ENCODE measurements at places on chromosomes 5 and 9.

- DNase-seq = no peak
Measured at GRCh38 chr5:176491101-176491502, 42.9 kb downstream of the FAF2 start.

DNA sequence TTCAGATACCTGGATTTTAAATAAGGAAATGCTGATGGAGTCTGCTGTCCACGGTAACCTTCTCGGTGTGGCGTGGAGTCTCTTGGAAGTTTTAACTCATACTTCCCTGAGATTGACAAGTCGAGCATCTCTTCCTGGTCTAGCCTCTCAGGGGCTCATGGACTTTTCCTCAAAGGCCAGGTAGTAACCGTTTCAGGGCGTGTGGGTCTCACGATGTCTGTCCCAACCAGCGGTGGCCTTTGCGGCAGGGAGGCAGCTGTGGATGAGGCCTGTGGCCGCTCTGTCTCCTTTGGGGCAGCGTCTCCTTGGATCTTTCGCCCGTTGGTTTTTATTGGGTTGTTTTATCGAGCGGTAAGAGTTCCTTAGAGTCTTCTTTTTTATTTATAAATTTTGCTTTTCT, 32.8 kb downstream of the CEP72 start:
- no peak for DNase-seq

DNA sequence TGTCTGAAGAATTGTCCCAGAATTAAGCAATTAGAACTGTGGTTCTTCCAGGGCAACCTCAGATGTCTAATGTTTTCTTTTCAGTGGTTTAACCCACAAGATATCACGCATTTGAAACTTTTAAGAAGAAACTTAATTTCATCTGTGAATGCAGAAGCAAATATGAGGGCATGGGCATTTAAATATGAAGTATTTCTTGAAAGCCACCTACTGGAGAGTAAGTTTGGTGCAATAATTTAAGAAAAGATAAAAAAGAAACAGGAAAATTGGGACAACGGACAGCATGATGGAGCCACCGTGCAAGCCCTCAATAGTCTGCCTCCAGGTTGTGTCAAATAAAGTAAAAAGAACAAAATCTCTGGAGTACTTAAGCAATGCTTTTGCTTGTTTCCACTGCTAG, 1.2 kb upstream of the CAPSL start:
- no peak for DNase-seq

- no peak for DNase-seq
Measured at GRCh38 chr9:134670851-134671281, 29.3 kb downstream of the COL5A1 start.

GRCh38 chr5:139641116-139642080, 6.8 kb upstream of the CXXC5 start:
- no peak for DNase-seq

GRCh38 chr9:128053560-128053959, 13.6 kb downstream of the NAIF1 start:
- DNase-seq = no peak

GRCh38 chr5:62707563-62707962, 128.9 kb downstream of the LRRC70 start:
- no peak for DNase-seq

DNA sequence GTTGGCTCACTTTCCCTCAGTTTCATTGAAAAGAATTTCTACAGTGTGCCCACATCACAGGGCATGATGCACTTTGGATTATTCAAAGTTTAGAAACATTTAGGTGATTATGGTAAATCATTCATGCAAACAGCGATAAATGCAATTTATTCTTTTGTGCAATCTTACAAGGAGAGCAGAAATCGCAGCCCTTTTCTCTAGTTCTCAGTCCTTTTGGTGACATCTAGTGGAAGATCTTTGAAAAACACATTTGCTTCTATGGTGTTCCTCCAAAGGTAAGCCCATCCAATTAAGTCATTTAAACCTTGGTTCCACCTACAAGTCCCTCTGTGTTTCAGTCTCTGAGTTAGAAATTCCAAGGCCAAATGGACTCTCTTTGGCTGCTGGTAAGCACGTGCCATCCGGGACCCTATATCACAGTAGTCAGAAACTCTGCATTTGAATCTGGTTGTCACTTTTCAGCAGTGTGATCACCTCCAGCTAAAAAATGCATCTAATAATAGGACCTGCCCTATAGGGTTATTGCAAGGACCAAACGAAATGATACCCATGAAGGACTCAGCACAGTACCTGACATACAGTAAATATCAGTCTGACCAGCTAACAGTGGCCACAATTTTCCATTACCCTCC, 66.4 kb downstream of the MACROH2A1 start:
- no peak for DNase-seq

Measured in stimulated activated CD8-positive, alpha-beta memory T cell treated with anti-CD3 and anti-CD28 coated beads, Interleukin-2, amount 100 ng/mL, for 1 hour (primary cell).